ENCODE measurements at places on chromosomes 2 and 18.

GRCh38 chr18:40148960-40149359, 1806.1 kb upstream of the PIK3C3 start:
- DNase-seq, result no peak

GRCh38 chr18:2642771-2643170, 12.8 kb upstream of the SMCHD1 start:
- DNase-seq, result no peak

DNA sequence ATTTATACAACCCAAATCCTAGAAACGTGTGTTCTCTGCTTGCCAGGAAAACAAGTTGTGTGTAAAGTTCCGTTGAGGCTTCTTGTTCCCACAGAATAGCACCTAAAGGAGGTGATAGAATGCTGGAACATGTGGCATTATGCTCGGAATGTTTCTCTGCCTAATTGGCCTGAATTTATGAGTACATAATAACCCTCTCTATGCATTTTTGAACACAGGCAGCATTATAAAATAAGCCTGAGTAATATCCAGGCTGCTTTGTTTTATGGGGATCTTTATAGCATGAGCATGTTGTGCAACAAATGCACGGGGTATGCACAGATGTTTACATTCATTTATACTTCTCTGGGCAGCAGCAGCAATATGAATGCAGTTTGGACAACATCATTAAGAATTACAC, 385.7 kb downstream of the MBD2 start:
- DNase-seq, result no peak

- DNase-seq, result no peak
Measured at GRCh38 chr2:150153646-150154307, 333.7 kb downstream of the RND3 start.

- DNase-seq, result no peak
Measured at GRCh38 chr2:207394812-207395534, 134.8 kb upstream of the CREB1 start.

DNA sequence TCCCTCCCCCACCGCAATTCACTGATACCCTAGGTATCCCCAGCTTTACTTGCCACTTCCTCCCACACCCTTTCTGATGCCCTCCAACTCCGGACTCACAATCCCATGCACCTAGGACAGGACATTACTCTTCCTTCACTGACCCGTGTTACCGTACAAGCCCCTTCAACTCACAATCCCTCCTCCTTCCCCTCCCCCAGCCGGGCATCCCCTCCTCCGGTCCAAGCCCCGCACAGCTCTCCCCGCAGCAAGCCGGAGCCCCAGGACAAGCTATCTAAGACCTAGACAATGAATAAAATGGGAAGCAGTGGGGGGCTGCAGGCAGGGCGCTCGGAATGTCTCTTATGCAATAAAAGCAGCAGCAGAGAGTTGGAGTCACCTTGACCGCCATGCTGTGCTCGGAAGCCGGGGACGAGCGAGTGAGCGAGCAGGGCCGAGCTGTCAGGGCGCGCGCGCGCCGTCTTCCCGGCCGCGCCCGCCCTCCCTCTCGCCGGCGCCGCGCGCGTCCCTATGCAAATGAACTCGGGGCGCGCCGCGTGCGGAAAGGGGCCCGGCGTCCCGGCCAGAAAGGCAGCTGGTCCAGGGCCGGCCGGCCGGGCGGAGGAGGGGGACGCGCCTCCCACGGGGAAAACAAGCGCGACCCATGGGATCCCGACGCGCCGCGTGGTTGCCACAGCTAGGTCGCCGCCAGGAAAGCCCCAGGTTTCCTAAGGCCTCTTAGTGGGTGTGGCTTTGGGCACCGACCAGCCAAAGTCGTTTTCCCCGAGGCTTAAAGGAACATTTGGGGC, at the start of gene SLC25A12:
TSS of gene SLC25A12 (minus strand) at position 421 of the 788 bp plus-strand sequence. CDS start at position 391, 30 bp downstream.
- DNase-seq, result peak; percentile 70

- no peak for DNase-seq
Measured at GRCh38 chr18:26356045-26356785, 130.0 kb downstream of the TAF4B start.

DNA sequence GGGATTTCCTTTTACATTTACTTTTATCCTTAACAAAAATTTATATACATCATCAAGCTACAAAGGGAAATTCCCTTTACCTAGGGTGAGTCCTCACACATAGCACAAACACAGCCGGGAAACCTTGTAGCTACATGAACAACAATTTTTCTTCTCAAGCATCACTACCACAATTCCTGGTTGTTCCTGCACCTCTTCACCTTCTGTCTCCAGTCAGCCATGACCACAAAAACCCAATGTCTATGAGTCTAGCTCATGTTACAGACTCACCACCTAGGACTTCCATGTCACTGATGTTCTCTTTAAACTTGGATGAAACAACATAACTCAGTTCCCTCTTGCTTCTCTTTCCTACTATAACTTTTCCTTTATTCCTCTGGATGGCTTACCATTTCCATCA, 460.4 kb downstream of the MBD2 start:
- no peak for DNase-seq

DNA sequence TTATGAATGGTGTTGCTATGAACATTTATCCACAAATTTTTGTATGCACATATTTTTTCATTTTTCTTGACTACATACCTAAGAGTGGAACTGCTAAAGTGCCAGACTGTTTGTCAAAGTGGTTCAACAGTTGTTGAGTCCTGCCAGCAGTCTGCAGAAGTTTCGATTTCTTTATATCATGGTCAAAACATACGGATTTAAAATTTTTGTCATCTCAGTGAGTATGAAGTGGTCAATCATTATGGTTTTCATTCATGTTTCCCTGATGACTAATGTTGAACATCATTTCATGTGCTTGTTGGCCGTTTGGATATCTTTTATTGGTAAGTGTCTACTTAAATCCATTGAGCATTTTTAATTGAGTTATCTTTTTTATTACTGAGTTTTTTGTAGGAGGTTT, 39.2 kb downstream of the CCDC138 start:
- DNase-seq, result no peak

DNA sequence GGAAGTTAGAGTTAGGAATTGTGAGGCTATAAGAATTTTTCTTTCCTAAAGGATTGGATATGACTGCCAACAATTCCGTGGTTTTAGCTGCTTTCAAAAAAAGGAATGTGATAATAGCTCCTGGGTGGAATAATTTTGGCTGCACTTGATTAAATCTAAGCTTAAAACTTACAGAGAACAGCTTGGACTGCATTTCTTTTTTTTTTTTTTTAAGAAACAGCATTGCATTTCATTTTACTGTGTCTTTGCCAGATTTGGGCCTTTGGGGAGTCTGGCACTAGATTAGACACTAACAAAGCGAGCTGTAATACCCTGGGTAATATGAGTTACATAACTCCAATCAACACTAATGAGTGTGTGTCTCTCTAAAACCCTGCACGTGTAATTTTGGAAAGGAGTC, 37.8 kb upstream of the ZNF397 start:
- DNase-seq, result no peak

- DNase-seq, result no peak
Measured at GRCh38 chr2:160394153-160394552, 99.5 kb downstream of the RBMS1 start.

GRCh38 chr18:42850174-42851083, 265.1 kb downstream of the RIT2 start:
- DNase-seq, result no peak

DNA sequence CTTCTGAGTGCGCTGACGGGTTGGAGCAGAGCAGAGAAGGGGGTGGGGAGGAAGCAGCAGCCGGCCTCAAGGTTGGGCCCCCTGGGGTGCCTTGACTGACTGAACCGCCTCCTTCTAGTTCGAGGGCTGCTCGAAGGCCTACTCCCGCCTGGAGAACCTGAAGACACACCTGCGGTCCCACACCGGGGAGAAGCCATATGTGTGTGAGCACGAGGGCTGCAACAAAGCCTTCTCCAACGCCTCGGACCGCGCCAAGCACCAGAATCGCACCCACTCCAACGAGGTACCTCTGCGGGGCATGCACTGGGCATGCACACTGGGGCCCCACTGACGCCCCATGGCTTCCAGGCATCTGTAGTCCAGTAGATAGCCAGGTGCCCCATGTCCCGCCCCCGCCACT, 246.9 kb downstream of the GLI2 start:
- DNase-seq, result no peak

DNA sequence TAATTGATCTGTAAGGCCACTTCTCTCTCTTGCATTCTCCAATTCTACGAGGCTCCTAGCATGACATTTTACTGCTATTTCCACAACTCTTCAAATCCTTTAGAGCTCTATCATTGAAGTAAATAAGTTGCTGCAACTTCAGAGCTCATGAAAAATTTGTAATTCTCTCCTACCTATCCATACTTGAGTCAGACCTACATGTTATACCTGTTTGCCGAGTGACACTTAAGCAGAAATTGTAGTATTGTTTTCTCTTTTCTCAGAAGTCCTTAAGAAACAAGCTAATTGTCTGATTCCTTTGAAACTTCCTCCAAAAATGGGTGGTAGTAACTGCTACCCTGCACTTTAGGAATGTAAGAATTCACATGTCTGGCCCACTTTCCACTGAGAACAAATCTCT, 26.1 kb downstream of the GALM start:
- DNase-seq, result no peak
